H4 (cell line): ENCODE measurements at places on chromosomes 1 and 21.

DNA sequence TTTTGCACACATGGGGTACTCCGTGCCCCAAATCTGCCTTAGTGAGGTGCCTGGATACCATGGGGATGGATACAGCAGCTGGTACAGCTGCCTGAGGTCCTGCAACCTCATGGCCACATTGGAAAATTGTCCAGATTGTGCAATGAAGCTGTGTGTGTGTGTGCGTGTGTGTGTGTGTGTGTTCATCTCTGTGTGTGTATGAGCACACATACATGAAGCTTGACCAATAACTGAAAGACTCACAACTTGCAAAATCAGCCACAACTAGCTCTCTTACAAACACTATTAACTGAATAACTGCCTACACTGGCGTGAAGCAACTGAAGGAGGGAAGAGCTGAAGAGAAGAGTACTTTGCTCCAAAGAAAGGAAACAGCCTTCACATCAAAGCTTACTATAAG, 78.1 kb downstream of the ERG start:
- no peak for DNase-seq

GRCh38 chr1:223208164-223209076, 65.4 kb upstream of the TLR5 start:
- DNase-seq, result no peak

DNA sequence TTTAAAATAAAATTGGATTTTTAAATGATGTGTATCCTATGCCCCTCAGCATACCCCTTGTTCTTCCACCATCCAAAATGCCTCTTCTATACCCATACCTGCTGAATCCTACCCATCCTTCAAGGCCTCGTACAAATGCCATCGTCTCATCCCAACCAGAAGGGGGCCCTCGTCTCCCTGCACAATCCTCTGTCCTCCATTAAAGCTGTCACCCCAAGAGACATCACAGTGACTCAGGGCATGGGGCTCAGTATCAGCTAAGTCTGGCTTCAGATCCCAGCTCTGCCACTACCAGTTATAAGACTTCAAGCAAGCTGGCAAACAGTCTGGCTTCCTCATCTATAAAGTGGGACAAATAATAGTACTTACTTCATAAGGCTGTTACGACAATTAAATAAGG, 23.8 kb downstream of the IGFN1 start:
- no peak for DNase-seq

DNA sequence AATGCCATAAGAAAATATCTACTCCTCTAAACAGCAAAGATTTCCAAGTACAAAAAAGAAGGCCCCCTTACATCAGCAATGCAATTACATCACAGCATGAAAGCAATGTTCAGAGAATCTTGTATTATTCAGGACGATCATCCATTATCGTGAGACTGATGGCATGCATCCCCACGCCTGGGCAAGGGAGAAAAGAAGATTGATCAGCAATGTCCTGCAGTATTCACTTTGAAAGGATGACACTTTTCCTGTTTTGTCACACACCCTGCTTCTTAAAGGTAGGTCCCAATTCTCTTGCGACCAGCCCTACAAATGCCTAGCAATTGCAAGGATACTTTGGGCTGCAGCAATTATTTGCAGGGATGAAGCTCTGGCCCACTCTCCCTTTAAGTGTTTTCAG, 108.7 kb downstream of the TOMM20 start:
- no peak for DNase-seq

GRCh38 chr1:216020743-216021345, 402.4 kb downstream of the USH2A start:
- DNase-seq, result no peak
